ENCODE measurements at places on chromosomes 4 and X.

DNA sequence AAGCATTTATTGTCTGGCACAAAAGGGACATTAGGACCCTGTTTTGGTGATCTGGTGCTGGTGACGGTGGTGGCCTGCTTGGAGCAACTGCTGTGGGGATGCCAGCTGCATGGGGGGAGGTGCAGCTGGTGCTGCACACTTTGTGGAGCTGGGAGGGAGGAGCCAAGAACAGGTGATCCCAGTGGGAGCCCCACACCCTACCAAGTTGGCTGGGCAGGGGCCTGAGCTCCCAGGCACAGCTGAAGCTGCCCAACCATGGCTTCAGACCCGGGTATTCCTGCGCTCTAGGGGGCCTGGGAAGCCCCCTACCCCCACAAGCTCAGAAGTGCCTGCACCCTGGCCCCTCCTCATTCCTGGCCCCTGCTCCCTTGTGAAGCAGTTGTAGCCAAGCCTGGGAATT lies 1512.5 kb downstream of the TECRL start:
- no peak for DNase-seq

- no peak for DNase-seq
Measured at GRCh38 chr4:99705891-99706290, 48.3 kb upstream of the C4orf54 start.

DNA sequence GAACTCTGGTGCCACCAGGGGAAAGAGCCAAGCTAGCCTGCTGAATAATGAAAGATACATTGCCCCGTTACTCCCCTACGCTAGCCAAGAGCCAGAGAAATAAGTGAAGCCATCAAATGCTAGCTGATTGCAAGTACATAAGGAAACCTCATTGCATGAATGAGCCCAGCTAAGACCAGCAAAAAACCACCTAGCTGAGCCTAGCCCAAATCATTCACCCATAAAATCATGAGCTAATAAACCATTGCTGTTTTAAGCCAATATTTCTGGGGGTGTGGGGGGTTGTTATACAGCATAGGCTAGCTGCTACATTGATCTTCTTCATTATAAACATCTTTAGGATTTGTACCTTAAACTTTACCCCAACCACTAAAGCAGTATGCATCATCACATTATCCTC lies 15.4 kb upstream of the EDNRA start:
- no peak for DNase-seq

DNA sequence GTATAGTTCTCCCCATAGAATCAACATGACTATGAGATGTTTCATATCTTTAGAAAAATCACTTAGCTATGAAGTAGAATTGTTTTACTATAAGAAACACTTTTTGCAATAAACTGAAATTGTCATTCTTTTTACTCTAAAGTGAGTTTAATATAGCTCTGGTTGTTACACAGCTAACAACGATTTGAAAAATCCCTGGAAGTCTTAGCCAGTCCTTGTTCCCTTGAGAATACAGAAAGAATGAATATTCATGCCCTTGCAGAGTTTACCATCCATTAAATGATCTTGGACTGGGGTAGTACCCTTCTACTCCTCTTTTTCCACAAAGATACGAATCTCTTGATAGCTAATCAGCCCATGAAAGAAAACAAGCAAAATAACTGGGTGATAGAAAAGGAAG lies 141.8 kb downstream of the JADE1 start:
- no peak for DNase-seq

GRCh38 chr4:24256066-24256465 lies 328.3 kb downstream of the DHX15 start:
- DNase-seq, result no peak

DNA sequence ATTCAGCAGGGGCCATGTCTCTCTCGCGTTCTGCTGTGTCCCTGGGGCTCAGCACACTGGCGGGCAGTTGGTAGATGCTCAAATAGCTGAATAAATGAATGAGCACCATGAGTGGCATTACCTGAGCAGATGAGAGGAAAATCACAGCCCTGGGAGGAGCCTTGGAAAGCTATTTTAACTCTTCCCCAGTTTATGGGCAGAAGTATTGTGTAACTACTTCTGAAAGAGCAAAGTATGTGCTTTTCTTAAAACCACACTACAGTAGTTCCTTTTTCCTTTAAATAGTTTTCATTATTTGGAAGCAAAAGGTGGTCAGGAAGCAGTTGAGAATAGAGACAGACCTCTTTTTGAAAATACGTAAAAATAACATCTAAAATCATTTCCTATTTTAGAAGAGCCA lies 3.0 kb upstream of the PLAC1 start:
- DNase-seq, result no peak
